ENCODE measurements at places on chromosomes 5 and 9.
A peak's percentile ranks its signal among the peaks of the same experiment; 100 is the strongest.

GRCh38 chr9:105496826-105497225, 49.0 kb downstream of the FSD1L start:
- DNase-seq = no peak

- DNase-seq = no peak
Measured at GRCh38 chr9:79185866-79186265, 385.9 kb upstream of the TLE4 start.

DNA sequence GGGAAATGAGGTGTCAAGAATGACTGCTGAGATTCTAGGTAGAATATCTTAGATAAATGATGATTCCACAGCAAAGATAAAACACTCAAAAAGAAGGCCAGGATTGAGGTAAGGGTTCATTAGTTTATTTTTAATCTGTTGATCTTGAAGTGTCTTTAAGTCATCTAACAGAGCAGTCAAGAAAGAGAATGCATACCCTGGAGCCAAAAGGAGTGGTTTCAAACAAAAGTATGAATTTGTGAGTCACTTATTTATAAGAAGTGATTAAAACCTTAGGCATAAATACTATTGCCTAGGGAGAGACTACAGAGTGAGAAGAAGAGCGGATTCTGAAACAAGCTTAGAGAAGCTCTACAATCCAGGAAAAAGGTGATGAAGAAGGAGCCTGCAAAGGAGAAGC, 541.0 kb downstream of the DTWD2 start:
- no peak for DNase-seq

DNA sequence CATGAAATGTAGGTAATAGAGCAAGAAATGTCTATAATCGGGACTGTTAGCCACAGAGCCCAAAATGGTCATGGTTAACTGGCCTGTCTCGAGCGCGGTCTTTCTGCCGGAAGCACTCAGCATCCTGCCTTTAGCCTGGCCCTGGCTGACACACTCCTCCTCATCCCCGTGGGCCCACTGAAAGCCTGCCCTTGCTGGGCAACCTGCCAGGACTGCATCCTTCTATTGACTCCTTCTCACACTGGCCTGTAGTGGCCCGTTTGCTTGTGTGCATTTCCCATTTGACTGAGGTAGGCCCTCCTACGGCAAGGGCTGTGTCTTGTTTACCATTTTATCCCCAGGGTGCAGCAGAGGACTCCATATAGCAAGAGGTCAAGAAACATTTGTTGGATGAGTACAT, 215.7 kb downstream of the ATPSCKMT start:
- no peak for DNase-seq

DNA sequence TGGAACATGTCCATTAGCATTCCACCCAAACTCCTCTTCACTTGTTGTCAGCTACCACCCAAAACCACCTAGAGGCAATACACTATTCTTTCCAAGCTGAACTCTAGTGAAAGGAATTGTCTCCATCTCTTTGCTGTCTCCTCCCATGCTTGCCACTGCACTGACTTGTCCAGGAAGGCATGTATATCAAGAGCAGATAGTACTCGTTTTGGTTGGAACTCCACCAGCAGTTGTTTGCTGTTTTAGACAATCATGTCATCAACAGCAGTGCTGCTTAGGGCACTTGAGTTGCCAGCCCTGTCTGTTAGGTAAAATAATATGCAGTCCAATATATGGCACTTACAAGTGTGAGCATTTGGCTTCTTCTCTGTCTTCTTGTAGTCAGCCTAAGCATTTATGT, 80.0 kb upstream of the SAP30L start:
- no peak for DNase-seq

- no peak for DNase-seq
Measured at GRCh38 chr5:61333321-61333953, 1.4 kb downstream of the ZSWIM6 start.

GRCh38 chr5:8060953-8061429, 192.0 kb downstream of the MTRR start:
- DNase-seq = no peak

DNA sequence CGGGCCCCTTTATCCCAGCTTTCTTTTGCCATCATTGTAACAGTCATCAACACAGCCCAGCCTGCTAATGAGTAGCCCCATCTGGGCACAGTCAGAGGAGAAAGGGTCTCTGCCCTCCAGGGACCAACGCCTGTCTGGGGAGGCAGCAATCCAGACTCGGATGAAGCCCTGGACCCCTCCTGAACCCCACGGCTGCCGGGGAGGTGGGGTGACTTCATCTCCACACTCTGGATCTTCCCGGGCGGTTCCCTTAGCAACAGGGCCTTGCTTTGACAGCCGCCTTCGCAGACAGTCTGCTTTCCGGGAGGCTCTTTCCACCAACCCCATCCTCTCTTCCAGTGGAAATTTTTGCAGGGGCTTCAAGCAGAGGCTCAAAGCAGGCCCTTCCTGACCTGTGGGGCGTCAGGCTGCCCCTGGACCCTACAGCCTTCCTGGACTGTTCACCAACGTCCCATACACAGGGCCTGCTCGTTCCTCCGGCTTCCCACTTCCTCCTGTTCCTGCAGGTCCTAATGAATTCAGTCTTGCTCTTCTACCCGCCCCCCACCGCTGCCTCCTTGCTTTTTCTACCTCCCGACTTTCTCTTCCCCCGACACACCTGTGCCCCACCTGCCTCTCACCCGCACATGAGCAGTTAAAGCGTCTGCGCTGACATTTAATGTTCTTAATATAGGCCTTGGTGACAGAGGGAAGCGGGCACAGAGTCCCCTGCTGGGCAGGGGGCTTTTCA, 161.7 kb upstream of the MVB12B start:
- no peak for DNase-seq

DNA sequence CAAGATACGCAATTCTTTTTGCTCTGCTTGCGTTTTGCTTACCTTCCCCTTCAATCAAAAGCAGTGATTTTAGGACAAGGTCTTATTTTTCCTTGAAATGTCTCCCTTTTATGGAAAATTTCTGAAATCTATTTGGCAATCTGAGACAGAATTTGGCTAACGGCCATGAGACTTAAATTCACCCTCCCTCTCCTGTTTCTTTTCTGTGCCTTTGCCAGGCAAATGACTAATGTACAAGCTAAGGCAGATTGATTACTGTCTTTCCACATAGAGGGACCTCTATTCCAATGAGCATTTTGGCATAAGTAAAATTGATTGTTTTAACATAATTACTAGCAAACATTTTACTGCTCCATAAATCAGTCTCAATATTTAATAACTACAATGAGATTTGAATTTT, 31.7 kb downstream of the FAM81B start:
- DNase-seq = no peak

DNA sequence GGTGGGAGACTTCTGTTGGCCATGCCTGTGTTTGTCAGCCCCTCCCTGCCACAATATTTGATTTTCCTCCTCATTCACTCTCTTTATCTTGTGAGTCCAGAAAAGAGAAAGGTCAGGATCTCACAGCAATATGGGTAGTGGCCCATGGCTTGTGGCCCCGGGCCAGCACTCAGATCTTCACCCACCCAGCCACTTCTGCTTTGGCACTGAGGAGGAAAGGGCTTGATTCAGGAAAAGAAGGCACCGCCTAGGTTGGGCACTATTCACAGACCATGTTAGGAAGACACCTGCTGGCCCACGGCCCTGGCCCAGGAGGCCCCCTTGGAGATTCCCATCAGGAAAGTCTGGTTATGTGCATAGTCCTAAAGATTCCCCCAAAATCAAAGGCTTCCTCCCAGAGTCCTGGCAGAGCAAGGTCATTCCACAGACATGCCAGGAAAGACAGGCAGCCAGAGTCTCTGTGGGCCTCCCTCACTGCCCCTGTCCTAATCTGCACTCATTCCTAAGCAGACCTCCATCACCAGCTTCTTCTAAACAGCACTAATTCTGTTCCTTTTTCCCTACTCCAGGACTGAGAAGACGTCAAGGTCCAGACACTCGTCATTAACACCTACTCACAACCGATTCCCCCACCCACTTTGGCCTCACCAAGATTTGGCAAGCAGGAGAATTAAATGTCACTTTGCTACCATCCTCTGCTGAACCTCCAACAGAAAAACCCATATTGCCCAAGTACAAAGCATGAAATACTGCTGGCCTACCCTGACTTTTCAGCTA, 179.3 kb downstream of the DEPDC1B start:
- DNase-seq = no peak

- DNase-seq = no peak
Measured at GRCh38 chr5:143921525-143922311, 109.8 kb downstream of the HMHB1 start.

DNA sequence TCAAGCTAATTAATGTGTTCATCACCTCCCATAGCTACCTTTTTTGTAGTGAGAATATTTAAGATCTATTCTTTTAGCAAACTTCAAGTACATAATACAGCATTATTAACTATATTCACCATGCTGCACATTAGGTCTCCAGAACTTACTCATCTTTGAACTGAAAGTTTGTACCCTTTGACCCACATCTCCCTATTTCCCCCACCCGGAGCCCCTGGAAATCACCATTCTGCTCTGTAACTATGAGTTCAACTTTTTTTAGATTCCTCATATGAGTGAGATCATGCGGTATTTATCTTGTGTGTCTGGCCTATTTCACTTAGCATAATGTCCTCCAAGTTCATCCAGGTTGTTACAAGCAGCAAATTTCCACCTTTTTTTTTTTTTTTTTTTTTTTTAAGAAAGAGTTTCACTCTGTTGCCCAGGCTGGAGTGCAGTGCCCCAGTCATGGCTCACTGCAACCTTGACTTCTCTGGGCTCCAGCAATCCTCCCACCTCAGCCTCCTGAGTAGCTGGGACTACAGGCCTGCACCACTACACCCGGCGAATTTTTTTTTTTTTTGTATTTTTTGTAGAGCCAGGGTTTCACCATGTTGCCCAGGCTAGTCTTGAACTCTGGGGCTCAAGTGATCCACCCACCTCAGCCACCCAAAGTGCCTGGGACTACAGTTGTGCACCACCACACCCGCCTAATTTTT, 100.4 kb upstream of the SAP30L start:
- no peak for DNase-seq

- no peak for DNase-seq
Measured at GRCh38 chr5:4781299-4781698, 358.8 kb upstream of the ADAMTS16 start.

DNA sequence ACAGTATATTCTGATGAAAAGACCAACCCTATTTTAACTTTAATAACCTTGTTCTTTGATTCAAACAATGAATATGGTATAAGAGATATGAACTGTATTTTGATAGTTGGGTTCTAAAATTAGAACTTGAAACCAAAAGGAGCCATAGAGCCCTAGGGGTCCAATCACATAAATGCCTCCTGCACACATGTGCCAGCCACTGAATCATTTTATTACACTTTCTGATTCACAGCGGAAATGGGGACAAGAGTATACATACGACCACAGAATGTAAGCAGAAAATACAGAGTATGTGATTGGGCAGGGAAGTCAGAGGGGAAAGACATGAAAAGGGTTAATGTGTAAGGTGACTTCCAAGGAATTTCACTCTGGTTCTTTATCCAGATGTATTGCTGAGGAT, 1000.2 kb downstream of the NR2F1-AS1 start:
- no peak for DNase-seq

- DNase-seq = no peak
Measured at GRCh38 chr5:93911609-93912008, 170.2 kb upstream of the POU5F2 start.

GRCh38 chr5:116272281-116272941, 187.6 kb downstream of the COMMD10 start:
- no peak for DNase-seq

- DNase-seq = no peak
Measured at GRCh38 chr9:98908897-98909634, 34.6 kb upstream of the COL15A1 start.

DNA sequence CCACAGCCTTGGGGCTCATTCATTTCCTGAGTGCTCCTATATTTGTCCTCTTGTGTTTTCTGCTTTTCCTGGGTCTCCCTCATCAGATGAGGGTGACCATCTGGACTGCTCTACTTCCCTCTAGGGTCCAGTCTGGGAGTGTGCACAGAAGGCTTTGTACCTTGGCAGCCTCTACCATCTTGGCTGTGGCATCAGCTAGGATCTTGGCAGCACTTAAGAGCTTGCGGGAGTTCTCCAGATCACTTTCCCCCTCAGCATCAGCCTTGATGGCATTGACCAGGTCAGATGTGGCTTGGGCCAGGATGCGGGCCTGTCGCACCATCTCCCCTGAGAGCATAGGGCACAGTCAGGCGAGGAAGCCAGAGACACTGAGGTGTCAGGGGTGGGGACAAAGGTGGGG, 15.8 kb downstream of the TLN1 start:
- no peak for DNase-seq

DNA sequence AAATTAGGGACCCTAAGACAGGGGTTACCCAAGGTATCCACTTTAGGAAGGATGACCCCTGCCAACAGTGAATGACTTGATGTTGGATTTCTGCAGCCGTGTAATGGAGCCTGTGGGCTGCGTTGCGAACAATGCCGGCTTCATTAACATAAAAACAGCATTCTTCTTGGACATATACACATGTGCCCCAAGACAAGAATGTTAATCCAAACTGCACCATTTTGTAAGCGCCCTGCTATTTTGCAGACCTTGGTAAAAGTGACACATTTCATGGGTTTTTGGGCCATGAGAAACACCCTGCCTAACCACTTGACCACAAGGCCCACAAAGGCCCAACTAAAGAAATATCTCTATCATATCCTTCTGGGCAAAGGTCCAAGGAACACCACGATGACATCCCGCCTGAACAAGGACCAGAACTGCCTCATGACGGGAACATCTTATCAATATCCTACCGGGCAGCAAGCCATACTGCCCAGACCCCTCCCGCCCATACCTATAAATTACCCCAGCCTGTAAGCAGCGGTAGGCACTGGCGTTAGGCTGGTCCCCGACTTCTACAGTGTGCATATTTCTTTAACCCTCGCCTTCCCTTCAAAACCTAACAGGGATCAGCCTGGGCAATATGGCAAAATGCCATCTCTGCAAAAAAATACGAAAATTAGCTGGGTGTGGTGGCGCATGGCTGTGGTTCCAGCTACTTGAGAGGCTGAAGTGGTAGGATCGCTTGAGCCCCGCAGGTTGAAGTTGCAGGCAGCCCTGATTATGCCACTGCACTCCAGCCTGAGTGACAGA, 9.7 kb upstream of the PDCD1LG2 start:
- DNase-seq = no peak

- no peak for DNase-seq
Measured at GRCh38 chr5:127705120-127705892, 2.1 kb downstream of the CCDC192 start.

DNA sequence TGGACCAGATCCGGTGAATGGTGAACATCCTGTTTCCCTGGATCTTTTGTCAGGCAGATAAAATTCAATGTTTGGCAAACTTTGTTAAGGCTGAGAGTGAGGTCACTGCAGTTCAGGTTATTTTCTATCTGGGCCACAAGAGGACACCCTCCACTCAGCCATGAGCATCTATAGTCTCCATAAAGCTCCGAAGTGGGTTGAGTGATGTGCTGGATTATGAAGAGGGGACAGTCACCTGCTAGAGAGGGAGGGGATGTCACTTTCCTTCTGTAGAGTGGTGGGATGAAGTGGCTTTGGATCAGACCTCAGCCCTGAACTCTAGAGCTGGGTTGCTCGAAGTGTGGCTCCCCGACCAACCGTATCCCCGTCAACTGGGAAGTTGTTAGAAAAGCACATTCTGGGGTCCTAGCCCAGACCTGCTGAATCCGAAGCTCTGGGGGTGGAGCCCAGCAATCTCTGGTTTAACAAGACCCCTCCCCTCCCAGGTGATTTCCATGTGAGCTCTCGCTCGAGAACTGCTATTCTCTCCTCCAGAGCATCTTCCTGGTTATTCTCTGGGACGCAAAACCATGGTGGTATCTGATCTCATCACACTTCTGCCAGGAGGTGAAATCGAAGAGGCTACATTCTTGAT, 31.8 kb upstream of the FGF1 start:
- peak; percentile 18 for DNase-seq

Measured in CD4-positive, alpha-beta T cell treated with Interleukin-15 for 4 hours (primary cell).